ENCODE measurements at places on chromosomes 1 and 21. TPM values are rescaled to one million over a fixed set of nuclear protein-coding genes. Genes with fewer than 3 reads are reported as not detected.

ADAM30 gene
- not detected for polyA plus RNA-seq

LCE2C gene
- polyA plus RNA-seq = not detected

GBP7 gene
- 0.05 TPM for polyA plus RNA-seq

MAP3K7CL gene
- polyA plus RNA-seq = 3.2 TPM

RAB7B gene
- polyA plus RNA-seq = 2.8 TPM

OR2M3 gene
- polyA plus RNA-seq = not detected

DNA sequence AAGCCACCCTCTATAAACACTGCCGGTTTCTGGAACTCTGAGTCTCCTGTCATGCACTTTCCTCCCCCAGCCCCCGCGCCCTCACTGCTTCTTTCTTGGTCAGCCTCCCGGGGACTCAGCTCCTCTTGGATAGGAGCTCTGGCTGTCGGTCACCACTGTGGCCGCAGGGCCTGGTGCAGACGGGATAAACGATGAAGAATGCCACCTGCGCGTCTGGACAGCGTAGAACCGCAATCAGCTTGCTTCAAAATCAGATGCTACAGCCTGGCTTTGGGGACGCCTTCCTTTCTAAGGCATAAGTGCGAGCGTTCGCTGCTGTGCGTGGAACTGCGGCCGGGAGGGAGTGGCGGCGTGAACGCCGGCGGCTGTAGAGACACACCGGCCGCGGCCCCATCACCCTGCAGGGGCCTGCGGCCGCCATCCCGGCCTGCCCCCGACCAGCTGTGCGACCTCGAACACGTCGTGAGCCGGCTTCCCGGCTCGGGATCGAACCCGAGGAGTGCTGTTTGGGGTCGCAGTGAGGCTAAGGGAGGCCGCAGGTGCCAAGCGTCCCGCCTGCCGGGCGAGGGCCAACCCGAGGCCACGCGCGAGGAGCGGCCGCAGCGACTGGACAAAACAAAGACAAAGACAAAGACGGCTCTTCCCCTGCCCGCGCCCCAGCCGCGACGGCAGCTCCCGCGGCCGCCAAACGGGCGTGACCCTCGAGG lies 688 bp downstream of the PTTG1IP start:
- DNase-seq = peak; percentile 79

DNA sequence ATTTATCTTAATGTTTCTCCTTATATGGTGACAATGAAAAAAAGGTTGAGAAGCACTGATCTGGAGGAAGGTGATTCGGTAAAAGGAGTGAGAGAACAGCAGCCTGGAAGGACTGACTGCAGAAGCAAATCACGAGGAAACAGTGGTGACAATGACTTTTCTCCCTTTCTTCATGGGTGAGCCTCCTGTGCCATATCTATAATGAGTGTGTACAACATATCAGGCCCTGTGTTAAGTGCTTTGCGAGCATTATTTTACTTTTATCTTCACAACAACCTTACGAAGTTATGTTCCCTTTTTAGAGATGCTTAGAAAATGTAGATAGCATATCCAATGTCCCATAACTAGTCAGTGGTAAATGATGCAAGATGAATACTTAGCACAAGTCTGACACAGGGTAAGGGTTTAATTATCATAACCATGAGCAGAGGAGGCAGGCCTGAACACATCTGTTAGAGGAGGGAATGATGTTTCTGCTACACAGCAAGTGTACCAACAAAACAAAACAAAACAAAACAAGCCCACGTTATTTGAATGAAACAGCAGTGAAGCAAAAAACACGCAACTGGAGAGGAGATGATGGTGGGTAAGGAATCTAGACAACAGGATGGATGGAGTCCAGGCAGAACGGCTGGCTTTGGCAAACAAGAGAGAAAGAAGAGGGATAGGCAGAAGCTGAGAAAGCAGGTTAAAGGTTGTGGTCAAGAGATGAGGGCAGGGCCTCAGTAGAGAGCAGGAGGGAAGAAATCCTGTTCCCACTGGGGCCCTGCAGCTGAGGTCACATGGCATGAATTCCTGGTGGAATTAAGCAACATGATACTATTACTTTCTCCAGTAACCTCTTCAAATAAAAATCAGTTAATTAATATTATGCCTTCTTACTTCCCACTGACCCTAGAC lies 29.6 kb downstream of the GNG12 start:
- DNase-seq = no peak

DNA sequence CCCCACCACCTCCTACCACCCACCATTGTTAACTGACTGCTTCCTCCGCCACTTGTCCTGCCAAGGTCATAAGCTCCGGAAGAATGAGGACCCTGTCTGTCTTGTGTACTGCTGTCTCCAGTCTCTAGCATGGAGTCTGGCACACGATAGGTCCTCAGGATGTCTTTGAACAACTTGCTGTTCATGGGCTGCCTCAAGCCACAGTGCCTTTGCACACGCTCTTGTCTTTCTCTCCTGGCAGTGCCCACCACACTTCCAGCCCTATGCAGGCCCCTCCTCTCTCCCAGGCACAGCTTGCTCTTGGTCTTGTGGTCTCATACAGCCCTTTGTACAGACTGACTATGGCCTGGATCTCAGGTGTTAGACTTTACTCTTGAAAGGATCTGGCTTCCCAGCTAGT lies 97.6 kb downstream of the ARHGEF10L start:
- no peak for DNase-seq

GRCh38 chr1:205664399-205665017 lies 15.8 kb downstream of the SLC45A3 start:
- no peak for DNase-seq

- DNase-seq = no peak
Measured at GRCh38 chr1:195851016-195851601, 757.1 kb downstream of the KCNT2 start.

DNA sequence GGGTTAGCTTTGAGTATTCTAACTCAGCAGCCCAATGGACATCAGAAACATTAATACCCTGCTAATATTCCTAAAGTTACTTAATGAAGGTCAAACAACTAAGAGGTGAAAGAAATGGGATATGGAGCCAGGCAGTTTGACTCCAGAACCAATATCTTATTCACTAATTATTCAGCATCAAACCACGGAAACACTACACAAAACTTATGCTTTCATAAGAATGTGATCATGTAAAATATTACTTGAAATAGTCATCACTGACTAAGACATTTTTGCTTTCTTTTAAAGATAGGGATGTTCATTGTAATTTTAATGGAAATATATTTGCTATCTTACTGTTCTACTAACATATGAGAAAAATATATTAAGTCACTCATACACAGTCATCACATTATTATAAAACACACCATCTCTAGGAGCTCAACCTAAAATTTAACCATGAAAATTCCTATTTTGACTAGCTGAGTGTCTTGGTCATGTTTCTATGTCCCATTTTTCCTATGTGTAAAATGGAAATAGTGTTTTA lies 240.9 kb downstream of the KCTD3 start:
- no peak for DNase-seq

DNA sequence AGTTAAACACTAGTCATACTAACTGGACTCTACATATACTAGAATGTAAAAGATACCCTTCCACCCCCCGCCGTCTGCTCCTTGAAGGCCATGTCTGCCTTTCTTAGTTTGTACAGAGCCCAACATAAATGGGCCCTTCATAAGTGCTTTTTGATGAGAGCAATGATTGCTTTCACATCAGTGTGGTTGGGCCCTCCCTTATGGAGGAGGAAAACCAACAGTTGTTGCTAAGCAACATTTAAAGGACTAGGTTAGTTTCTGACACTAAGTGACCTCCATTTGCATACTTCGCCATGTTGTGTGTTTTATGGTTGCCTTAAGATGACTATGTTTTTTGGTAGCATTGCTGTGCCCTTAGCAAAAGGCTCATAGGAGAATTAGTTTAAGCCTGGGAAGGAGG lies 182.0 kb upstream of the SGIP1 start:
- DNase-seq = no peak

GRCh38 chr1:1622010-1622787 lies 6.9 kb downstream of the MIB2 start:
- DNase-seq = peak; percentile 54

- no peak for DNase-seq
Measured at GRCh38 chr1:168360151-168361021, 79.7 kb downstream of the TBX19 start.
